ENCODE measurements at places on chromosomes 4 and X.

GRCh38 chrX:69748055-69748454 is 132.1 kb downstream of the EDA start:
- H3K27me3 ChIP-seq = no peaks in the 10 kb centered on the region
- no peak overlapping the region for H3K4me3 ChIP-seq
- H3K36me3 ChIP-seq = no peaks in the 10 kb centered on the region
- H3K4me1 ChIP-seq = no peaks in the 10 kb centered on the region
- no peak overlapping the region for H3K27ac ChIP-seq
- DNase-seq = no peak

DNA sequence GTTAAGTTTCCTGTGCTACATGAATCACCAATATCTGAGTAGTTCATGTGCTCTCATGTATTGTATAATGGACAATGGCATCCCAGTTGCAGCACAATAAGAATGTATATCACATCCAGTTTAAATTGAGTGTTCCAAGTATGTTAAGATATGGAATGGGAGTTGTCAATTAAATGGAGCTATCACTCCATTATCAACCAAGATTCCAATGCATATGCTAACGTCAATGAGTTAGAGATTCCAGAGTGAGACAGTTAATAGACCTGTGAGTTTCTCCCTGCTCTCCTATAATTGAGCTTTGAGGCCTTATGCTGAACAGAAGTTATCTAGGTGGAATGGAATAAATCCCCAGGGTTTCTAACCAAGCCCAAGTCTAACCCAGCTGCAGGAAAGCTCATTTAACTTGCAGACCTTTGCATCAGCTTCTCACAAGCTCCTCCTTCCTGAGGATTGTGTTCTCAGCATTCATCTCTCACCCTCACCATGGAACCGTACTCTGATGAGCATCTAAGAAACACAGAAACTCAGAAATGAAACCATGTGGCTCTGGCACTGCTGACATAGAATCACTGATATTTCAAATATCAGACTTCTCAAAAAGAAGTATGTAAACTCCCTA is 84.8 kb downstream of the TIGD2 start:
- no peaks in the 10 kb centered on the region for H3K4me1 ChIP-seq
- no peak overlapping the region for H3K4me3 ChIP-seq
- H3K36me3 ChIP-seq = no peaks in the 10 kb centered on the region

GRCh38 chr4:28313729-28314713 is 1453.4 kb downstream of the STIM2 start:
- H3K36me3 ChIP-seq = no peaks in the 10 kb centered on the region
- no peaks in the 10 kb centered on the region for H3K27me3 ChIP-seq
- H3K4me3 ChIP-seq = no peak overlapping the region
- DNase-seq = no peak
- no peak overlapping the region for H3K27ac ChIP-seq

GRCh38 chrX:155113097-155113496 is 41.8 kb downstream of the BRCC3 start:
- no peaks in the 10 kb centered on the region for H3K36me3 ChIP-seq
- H3K4me1 ChIP-seq = no peaks in the 10 kb centered on the region
- no peaks in the 10 kb centered on the region for H3K27me3 ChIP-seq
- H3K27ac ChIP-seq = no peak overlapping the region
- H3K4me3 ChIP-seq = no peak overlapping the region
